ENCODE measurements at places on chromosomes 2 and 18.
A peak's percentile ranks its signal among the peaks of the same experiment; 100 is the strongest.

DNA sequence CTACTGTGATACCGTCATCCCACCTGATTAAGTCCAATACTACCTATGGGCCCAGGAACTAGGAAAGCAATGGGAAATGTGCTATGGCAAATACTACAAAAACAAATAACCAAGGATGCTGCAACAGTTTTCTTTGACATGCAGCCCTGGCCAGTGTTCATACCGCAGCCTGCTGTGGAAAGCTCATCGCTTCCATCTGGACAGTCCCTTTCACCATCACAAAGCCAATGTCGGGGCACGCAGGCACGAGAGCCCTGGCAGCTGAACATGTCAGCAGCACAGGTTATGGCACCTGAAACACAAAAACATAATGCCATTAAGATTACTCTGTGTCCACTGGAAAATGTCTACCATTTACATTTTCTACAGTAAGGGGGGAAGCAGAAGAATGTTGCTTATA lies 1621.1 kb downstream of the LRP1B start:
- peak; percentile 27 for DNase-seq

GRCh38 chr2:226738821-226739544 lies 60.6 kb downstream of the IRS1 start:
- no peak for DNase-seq

DNA sequence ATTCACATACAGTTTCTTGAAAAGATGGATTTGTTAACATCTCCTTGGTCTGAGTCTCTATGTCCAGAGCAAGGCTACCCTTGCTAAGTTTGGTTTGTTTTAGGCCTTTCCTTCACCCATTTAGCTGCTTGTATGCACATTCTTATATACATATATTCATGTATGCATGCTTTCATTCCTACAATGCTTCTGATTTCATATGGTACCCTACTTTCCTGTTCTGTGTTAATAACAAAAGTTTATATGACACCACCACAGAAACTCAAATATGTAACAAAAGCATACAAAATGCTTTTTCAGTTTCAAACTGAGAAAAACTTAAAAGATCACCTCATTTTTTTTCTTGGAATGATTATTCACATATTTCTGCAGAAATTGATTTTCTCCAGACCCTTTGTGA lies 39.4 kb downstream of the OSGEPL1 start:
- no peak for DNase-seq

GRCh38 chr2:3159782-3160545 lies 217.7 kb downstream of the EIPR1 start:
- no peak for DNase-seq

DNA sequence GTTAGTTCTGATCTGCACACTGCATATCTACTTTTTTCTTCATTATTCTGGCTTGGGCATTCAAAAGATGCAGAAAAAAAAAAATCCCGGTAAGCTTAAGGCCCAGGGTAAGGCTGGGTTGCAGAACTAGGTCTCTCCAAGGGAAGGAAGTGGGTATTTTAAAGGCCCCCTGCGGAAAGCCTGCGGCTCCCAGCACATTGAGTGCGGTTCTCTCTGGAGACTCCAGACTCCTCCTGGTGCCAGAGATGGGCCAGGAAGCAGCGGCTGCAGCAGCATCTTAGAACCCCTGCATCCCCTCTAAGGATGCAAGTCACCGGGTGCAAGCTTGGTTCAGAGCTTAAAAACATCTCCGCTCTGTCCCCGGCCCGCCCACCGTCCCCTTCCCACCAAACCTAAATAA lies 49.5 kb downstream of the TGIF1 start:
- DNase-seq = no peak

DNA sequence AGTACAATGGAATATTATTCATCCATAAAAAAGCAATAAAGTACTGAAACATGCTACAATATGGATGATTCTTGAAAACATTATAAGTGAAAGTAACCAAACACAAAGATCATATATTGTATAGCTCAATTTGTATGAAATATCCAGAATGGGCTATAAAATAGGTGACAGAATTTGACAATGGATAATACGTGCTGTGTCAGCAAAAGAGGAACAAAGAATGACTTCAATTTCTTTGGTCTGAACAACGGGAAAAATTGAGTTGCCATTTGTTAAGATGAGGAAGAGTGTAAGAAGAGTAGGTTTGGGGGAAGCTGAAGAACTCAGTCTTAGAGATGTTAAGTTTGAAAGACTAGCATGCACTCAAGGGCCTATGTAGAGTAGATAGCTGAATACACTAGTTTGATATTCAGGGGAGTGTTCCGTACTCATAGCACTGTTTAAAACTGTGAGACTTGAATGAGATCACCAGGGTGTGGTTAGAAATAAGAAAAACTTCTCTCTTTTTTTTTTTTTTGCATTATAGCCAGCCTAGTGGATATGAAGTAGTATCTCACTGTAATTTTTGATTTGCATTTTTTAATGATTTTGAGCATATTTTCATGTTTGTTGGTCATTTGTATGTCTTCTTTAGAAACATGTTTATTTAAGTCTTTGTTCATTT lies 213.6 kb downstream of the NR4A2 start:
- DNase-seq = no peak

- no peak for DNase-seq
These were observed 49.2 kb downstream of the AAK1 start for GRCh38 chr2:69594341-69594740.

DNA sequence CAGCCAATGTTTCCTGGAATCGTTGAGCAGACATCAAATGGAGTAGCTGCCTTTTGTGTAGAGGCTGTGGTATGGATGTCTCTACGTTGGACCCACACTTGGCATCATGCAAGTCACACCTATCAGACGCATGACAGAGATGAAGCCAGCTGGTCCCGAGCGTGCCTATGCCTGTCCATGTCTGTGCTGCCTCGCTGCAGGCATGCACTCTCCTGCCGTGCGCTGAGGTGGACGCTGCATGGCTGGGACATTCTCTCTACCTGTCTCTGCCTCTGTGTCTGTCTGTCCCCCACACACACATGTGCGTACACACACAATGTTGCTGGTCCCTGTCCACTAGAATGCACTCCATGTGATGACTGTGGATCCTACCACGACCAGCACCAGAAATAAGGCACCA lies 514.2 kb upstream of the MYT1L start:
- no peak for DNase-seq

- DNase-seq = peak; percentile 48
These were observed 64.7 kb upstream of the MAPRE2 start for GRCh38 chr18:34976534-34976898.

DNA sequence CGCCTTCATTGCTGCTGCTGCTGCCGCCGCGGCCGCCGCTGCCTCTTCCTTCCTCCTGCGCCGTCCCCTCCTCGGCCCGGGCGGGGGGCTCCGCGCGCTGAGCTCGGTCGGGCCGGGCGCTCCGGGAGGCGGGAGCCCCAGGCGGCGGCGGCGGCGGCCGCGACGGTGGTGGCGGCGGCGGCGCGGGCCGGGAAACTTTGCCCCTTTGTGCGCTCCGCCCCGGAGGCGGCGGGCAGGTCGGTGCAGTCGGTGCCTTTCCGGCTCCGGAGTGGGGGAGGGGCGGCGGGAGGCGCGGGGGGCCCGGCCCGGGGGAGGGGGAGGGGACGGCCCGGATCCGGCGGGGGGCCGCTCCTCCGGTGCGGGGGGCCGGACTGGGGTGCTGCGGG lies 205 bp downstream of the TET3 start:
- peak; percentile 83 for DNase-seq

- DNase-seq = no peak
These were observed 60.7 kb upstream of the DSC1 start for GRCh38 chr18:31223371-31223770.

- no peak for DNase-seq
These were observed 174.2 kb downstream of the MIB1 start for GRCh38 chr18:21914739-21915319.

DNA sequence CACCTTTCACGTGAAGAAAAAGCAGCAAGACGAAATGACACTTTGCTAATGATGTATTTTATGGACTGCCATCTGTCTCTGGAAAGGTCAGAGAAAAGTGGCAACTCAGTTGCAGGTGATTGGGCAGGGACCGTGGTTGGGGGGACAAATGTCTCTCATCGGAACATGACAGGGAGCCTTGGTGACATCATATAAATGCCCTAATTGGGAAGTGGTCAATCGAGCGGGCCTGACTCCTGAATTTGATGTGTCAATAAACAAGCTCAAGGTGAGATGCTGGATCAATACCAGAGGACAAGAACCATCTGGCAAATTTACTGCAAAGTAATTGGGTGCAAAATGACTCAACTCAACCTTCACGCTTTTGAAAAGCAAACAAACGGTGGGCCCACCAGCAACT lies 151.9 kb upstream of the SKOR2 start:
- DNase-seq = no peak

GRCh38 chr2:6671913-6672312 lies 193.8 kb downstream of the CMPK2 start:
- no peak for DNase-seq

- DNase-seq = no peak
These were observed 8.3 kb upstream of the TGFA start for GRCh38 chr2:70561893-70562292.

- no peak for DNase-seq
These were observed 48.7 kb downstream of the EHD3 start for GRCh38 chr2:31282634-31283033.

DNA sequence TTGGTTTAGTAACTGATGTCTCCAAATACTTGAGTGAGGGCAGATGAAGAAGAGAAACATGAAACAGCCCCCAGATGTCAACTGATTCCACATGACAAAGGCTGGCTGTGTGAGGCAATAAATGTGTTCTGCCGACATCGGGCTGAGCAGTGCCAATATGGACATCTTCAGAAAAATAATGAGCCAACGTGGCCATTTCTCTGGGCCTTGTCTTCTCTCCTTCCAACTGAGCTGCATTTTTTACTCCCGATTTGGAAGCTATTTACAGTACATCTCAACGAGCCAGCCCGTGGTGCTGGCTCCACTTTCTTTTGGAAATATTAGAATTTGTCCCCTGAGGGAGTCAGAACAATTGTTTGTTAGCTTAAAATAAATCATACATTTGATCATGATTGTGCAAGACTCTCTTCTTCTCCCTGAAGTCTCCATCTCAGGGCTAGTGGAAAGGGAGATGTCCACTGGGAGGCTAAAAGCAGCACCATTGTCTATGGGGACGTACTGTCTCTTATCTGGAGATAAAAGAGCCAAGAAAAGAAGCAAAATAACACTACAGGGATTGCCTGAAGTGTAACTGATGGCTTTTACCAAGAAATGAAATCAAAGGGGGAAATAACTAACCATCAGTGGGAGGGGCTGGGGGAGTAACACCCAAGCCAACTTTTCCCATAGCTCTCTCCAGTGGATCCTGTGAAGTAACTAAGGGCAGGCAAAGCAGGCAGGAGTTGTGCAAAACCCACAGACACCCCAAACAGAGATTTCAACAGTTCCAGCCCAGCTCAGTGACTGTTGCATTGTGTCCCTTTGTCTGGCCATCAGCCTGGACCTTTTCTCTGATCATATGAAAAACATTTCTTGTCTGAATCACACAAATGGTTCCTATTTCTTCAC lies 114.8 kb downstream of the RDH14 start:
- DNase-seq = peak; percentile 56

- DNase-seq = no peak
These were observed 12.0 kb upstream of the SP9 start for GRCh38 chr2:174322746-174323145.

DNA sequence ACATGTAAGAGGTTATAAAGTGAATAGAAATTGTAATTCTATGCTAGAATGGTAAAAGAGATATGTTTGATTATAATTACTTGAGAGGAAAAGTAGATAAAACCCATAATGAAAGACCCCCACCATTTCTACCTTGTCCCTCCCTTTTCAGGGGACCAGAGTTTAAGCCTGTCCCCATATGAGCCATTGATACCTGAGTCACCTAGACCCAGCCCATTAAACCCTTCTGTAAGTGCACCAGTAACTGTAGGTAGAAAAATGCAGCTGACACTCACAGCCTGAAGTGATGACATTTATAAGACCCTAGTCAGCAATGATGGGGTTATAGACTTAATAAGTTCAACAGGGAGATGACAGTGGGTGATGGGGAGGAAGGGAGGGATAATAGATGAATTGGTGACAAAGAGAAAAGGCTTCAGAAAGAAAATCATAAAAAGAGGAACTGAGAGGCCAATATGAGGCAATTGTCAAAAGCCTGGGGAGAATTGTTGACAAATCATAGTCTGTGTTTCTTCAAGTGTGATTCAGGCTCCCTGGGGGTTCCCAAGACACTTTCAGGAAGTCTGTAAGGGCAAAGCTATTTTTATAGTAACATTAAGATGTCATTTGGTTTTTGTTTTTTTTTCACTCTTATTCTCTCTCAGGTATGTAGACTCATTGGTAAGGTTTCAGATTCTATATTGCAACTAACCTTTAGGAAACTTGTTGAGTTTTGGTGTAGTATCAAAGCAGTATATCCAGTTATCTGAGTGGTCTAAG lies 544.2 kb downstream of the SATB2 start:
- DNase-seq = no peak

GRCh38 chr2:16495509-16496208 lies 170.0 kb downstream of the CYRIA start:
- DNase-seq = no peak

DNA sequence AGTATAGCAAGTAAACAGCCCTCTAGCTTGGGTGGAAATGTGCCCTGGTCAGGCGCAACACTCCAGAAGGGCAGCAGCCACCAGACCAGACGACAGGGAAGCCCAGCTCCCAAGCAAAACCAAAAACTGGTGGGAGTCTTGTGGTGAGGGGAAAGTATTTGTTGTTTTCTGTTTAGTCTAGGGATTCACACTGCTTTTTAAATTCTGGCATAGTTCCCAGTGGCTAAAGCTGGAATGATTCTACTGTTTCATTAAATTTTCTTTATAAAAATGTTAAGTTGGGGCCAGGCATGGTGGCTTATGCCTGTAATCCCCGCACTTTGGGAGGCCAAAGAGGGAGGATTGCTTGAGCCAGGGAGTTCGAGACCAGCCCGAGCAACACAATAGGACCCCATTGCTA lies 38.5 kb downstream of the MERTK start:
- no peak for DNase-seq

DNA sequence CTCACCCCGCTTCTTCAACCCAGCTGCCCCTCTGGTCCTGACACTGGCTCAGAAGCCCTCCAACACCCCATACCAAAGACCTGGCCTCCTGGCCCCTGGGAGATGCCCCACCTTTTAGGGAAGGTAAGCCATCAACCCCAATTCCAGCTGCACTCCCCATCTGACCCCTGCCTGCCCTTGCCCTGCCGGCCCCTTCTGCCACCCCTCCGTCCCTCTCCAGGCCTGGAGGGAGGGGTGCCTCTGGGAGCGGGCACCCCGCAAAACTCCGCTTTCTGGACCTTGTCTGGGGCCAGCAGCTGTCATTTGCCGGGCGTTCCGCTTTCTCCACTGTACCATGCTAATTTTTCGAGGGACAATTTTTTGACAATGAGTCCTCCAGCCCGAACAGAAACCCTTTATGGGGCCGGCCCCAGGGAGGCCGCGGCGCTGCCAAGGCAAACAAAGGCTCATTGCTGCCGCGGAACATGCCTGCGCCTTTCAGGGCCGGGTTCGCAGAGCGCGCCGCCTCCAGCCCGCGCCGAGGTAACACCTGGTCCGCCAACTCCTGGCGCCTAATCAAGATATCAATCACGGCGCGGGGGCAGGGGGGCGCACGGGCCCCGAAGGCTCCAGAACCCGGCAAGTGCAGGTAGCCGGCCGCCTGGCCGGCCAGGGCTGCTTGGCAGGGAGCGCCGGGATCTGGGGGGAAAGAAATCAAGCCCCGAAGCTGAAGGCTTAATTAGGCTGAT lies 96.0 kb downstream of the INHBB start:
- no peak for DNase-seq

GRCh38 chr18:50992351-50992762 lies 24.5 kb downstream of the ELAC1 start:
- no peak for DNase-seq

Data from Right ventricle myocardium inferior (tissue), 1 donor.